ENCODE measurements at places on chromosomes 7 and 10.
A peak's percentile ranks its signal among the peaks of the same experiment; 100 is the strongest.

GRCh38 chr10:132210766-132211165 lies 24.0 kb downstream of the DPYSL4 start:
- no peak for DNase-seq

DNA sequence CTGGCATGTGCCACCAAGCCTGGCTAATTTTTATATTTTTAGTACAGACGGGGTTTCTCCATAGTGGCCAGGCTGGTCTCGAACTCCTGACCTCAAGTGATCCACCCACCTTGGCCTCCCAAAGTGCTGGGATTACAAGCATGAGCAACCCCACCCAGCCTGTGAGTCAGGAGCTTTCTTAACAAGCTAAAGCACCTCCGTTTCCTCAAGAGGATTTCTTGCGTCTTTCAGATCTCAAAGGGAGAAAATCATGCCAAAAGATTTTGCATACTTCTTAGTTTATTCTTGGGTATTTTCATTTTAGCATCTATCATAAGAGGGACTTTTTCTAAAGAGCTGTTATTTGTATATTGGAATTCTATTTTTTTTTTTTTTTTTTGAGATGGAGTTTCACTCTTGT lies 47.9 kb upstream of the FOXK1 start:
- no peak for DNase-seq

DNA sequence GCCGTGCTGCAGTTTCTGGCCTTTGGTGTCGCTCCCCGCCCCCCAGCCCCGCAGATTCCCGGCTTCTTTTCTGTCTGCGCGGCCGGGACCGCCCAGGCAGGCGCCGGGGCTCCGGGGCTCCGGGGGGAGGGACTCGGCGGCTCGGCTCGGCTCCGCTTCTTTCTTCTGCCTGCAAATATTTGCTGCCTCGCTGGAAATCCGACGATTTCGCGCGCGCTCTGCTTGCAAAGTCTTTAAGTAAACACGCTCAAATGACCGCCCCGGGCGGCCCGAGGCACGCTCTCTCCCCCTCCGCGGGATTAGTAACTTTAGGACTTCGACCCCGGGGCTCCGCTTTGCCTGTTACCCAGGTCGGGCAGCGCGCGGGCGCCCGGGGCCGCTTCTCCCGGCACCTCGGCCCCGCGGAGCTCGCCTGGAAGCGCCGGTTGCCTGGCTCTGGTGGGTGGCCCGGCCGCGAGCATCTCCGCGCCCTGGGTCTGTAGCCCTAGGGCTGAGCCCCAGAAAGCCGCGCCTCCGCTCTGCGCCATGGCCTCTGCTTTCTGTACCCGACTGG lies 3.9 kb upstream of the GATA3 start:
- DNase-seq, result peak; percentile 98

GRCh38 chr7:148299350-148300276 lies 291.0 kb upstream of the C7orf33 start:
- DNase-seq, result peak; percentile 55

- no peak for DNase-seq
Measured at GRCh38 chr7:18960725-18961124, 156.7 kb downstream of the TWIST1 start.

- DNase-seq, result no peak
Measured at GRCh38 chr7:80372415-80372814, 139.4 kb downstream of the GNAT3 start.

DNA sequence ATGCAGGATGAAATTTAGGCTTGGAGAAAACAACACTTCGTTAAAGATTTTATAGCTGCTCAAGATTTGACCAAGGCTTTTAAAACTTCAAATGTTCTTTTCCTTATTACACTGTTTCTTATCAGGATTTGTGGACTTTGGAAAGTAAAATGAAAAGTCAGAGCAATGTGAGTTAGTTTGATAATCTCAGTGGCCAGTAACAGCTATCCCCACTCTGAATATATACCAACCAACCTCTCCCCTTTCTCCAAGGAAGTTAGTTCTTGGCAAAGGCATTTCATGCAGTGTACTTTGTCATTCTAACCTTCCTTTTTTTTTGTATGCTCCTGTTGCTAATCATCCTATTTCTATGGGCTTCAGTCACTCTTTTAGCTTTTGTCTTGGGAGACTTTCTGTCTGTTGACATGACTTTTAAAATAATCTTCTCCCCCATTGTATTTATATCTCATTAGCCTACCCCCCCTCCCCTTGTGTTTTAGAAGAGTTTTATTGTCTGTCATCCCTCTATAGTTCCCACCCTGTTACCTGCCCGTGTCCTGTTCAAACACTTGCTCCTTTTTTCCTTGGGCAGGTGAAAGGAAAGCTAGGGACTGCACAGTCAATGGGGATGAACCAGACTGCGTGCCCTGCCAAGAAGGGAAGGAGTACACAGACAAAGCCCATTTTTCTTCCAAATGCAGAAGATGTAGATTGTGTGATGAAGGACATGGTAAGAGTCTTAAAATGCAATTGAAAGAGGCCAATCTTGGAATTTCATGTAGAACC lies 16.7 kb downstream of the FAS start:
- DNase-seq, result no peak

DNA sequence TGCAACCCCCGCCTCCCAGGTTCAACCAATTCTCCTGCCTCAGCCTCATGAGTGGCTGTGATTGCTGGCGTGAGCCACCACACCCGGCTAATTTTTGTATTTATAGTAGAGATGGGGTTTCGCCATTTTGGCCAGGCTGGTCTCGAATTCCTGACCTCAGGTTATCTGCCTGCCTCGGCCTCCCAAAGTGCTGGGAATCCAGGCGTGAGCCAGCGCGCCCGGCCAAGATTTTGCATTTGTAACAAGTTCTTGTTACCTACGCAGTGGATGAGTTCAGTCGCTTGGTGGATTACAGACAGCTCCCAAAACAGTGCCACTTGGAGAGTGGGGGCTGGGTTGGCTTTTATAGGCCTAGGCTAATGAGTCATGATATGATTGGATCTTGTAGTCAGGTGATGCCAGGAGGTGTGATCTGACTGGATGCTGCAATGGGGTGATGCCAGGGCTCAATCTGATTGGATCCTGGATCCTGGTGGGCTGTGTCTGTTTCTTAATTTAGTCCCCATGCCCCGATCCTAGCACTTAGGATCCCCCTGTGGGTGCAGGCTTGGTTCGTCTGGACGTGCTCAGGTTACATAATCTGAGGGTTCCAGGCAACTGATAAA lies 20.3 kb downstream of the SBDS start:
- DNase-seq, result no peak

- DNase-seq, result no peak
Measured at GRCh38 chr10:86855513-86855912, 99.1 kb downstream of the BMPR1A start.

DNA sequence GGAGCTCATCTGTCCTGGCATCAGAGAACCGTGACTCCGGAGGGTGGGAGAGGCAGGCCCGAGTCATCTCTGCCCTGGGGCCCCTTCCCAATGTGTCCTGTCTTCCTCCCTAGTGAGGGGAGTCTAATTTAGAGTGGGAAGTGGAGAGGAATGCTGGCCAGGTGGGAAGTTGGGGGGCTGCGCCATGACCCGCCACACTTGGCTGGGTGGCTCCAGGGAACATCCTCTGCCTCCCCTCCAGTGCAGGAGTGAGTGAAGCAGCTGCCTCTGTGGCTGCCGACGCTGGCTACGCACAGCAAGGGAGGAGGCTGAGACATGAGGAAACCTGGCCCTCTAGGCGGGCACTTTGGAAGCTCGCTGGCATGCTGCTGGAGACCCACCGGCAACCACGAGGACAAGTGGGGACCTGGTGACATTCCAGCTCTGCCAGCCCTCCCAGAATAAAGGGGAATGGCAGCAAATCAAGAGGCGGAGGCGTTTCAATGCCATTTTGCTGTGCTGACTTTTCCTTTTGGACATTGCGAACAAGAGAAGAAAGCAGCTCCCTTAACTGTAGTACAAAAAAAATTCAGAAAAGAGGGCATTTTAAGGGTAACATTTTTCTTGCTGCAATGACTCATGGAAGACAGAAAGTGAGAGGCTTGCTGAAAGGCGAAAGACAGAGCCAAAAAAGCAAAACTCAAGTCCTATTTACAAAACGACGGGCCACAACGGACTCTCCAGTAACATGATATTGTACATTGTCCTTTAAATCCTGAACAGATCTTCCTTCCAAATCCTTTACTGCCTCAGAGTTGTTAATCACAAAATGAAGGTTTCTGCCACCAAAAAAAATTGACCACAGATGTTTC lies 121.2 kb upstream of the PITRM1 start:
- no peak for DNase-seq

DNA sequence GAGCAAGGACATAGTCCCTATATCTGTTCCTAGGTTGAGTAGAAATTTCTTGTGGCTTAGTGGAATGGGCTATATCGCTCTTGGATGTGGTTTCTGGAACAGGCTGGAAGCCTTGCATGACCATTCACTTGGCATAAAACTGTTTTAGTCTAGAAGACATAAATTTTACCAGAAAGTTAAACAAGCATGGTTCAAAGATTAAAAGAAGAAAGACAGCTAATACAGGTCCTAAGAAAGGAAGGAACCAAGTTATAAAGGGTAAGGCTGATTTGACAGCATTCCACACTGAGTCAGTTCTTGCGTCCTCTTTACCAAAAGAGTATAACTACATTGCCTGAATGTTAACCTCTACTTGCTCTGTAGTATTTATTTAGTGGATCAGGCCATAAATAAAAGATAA lies 724.2 kb downstream of the SORCS1 start:
- no peak for DNase-seq

- no peak for DNase-seq
Measured at GRCh38 chr7:158574308-158575036, 13.2 kb downstream of the PTPRN2 start.

DNA sequence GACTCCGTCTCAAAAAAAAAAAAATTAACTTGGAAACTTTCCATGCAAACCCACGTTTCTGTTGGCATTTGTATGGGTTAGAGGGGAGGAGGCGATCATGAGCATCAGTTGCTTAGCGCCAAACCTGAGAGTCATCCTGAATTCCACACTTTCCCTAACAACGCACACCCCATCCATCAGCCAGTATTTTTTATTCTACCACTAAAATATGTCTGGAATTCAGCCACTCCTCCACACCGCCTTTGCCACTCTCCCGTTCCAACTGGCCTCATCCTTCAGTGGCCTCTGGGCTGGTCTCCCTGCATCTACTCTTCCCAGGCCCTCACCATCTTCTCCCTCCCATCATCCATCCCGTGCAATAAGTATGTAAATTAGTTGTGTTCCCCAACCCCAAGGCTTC lies 4.7 kb upstream of the LMBR1 start:
- no peak for DNase-seq

DNA sequence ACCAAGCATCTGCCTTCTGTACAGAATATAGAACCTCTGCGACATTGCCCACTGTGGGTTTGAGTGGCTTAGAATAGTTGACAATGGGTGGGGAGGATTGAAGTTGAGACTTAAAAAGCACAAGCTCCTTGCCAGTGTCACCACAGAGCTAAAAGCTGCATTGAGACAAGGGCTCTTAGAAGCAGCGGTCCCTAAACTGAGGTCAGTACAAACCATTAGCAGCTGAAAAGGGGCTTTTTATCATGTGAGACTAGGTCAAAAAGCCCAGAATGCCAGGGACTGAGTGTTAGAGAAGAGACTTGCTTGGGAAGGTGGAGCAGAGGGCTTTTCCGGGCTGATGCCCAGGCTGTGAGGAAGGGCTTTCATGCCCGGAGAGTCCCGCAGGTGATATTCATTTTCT lies 91.3 kb downstream of the POU6F2 start:
- no peak for DNase-seq

DNA sequence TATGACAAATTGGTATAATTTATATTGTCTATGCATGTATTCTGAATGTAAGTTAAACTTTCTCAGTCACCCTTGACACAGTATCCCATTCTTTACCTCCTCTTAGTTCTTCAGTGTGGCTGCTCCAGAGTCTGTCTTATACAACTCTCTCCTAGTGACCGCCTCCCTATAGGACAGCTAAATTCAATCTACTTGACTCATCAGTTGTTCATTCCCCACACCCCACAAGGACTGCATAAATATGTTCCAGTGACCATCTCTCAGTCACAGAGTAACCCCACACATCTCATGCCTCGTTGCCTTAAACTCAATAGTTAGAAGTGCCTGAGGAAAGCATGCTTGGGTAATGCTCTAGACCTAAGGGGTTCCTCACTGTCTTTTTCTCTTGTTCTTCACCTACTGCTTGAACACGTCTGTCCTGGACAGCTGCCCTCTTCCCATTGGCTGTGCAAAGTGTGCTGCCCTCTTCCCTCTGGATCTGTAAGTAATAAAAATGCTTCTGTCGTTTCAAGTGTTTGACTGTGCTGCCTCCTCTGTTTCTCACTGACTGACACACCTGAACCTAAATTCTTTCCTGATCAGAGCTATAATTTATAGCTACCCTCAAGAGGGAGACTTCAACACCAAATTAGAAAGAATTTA lies 494.6 kb upstream of the GRM3 start:
- no peak for DNase-seq

DNA sequence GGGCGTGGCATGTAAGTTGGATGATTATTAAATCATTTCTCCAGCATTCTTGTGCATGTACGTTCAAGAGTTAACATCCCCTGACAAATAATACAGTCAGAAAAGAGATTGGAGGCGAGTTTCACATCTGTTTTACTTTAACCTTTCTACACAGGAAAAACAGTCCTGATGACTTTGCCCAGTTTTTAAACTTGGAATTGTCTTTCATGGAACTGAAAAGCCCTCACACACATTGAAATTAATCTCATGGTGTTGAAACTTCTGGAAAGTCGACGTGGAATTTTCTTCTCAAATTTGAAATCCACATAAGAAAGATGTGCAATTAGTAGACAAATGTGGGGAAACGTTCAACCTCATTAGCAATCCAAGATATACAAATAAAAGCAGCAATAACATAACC lies 31.2 kb upstream of the ZNF438 start:
- no peak for DNase-seq

GRCh38 chr10:123720536-123720935 lies 54.4 kb downstream of the GPR26 start:
- no peak for DNase-seq

GRCh38 chr10:22704942-22705341 lies 9.4 kb downstream of the PIP4K2A start:
- no peak for DNase-seq

GRCh38 chr7:69871886-69872569 lies 273.8 kb downstream of the AUTS2 start:
- no peak for DNase-seq

DNA sequence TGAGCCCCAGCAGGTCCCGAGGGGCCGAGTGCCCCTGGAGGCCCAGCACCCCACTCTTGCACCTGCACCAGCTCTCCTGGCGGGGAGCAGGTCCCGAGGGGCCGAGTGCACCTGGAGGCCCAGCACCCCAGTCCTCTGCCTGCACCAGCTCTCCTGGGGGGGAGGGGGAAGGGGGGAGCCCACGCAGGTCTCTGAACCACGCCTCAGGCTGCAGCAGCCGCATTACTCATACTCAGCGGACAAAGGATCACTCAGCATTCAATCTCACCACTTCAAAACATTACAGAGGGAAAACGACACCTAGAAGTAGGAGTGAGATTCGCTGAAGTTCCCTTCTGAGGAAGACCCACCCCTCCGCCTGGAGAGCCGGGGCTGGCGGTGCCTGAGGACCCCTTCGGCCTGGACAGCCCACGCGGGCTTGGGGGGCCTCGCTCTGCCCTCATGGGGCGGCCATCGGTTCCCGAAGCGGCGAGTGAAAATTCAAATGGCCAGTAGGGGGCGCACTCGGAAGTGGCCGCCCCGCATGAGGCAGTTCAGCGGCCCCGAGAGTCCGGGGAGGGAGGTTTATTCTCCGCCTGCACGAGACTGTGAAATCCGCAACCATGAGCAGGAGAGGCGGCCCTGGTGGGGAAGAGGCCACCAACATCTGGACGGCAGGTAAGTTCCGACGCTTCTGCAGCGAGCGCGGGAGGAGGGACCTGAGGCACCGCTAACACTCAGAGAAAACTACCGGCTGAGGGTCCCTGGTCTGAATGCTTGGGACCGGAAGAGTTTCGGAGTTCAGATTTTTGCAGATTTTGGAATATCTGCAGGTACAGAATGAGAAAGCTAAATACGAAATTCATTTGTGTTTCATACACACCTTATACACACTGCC lies 1.1 kb upstream of the GPER1 start:
- peak; percentile 99 for DNase-seq
